ENCODE measurements at places on chromosomes 3 and 15. TPM values are rescaled to one million over a fixed set of nuclear protein-coding genes. Genes with fewer than 3 reads are reported as not detected.

Gene GABPB1
- total RNA-seq, result 26.1 TPM

Gene MRPL3
- total RNA-seq, result 141 TPM

GRCh38 chr3:115518100-115518852 lies 105.0 kb upstream of the GAP43 start:
- DNase-seq, result peak; percentile 84

DNA sequence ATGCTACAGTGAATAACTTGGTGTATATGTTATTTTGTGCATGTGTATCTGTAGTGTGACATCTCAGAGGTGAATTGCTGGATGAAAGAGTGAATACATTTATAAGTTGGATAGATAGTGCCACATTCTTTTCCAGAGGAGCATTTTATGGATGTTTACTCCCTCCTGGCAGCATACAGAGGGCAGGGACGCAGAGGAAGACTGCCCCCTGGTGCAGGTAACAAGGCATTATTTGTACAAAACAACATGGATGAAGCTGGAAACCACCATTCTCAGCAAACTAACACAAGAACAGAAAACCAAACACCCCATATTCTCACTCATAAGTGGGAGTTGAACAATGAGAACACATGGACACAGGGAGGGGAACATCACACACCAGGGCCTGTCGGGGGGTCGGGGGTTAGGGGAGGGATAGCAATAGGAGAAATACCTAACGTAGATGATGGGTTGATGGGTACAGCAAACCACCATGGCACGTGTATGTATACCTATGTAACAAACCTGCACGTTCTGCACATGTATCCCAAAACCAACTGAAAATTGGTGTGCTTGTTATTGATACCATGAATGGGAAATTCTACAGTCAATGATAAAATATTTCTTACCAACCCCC lies 57.9 kb upstream of the CTXND1 start:
- DNase-seq, result peak; percentile 17

DNA sequence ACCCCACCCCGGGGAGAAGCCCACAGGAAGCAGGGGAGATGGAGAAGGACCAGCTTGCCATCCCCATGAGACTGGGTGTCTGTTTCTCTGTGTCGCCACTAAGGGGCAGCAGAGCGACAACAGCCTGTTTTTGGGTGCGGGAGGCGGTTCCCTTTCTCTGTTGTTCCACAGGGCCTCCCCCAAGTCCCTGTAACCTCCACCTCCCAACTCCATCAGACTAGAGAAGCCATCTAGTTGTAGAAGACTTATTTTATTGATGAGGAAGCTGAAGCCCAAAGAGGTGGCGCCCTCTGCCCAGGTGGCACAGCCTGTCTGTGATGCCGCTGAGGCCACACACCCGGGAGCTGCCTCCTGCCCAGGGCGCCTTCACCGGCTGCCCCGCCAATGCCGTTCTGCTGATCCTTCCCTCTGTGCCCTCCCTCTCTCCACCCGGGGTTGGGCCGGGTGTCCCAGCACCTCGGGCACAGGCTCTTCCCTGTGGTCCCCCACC lies 3.9 kb upstream of the CCDC9B start:
- DNase-seq, result peak; percentile 49

GRCh38 chr3:195153130-195153529 lies 117.8 kb downstream of the XXYLT1 start:
- no peak for DNase-seq

DNA sequence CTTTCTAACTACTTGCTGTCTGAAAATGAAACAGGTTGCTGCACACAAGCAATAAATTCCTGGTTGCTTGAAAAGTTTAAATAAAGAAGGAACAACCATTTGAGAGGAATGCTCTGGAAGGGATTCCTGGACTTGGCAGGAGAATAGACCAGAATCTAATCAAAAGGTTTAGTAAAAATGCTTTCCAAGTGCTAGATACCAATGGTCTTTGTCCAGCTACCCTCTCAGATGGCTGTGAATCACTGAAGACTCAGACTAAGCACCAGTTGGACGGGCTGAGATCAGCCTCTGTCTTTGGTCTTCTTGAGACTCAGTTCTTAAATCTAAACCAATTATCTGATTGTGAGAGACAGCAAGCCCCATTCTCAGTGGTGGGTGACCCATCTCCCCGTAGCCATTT lies 27.7 kb upstream of the LPP start:
- no peak for DNase-seq

- DNase-seq, result no peak
Measured at GRCh38 chr3:168859574-168859973, 763.9 kb upstream of the GOLIM4 start.

- DNase-seq, result no peak
Measured at GRCh38 chr15:51796847-51797401, 32.5 kb upstream of the TMOD3 start.
